Dorsolateral prefrontal cortex (tissue), 122 donors: ENCODE measurements at places on chromosomes 7 and 10.

DNA sequence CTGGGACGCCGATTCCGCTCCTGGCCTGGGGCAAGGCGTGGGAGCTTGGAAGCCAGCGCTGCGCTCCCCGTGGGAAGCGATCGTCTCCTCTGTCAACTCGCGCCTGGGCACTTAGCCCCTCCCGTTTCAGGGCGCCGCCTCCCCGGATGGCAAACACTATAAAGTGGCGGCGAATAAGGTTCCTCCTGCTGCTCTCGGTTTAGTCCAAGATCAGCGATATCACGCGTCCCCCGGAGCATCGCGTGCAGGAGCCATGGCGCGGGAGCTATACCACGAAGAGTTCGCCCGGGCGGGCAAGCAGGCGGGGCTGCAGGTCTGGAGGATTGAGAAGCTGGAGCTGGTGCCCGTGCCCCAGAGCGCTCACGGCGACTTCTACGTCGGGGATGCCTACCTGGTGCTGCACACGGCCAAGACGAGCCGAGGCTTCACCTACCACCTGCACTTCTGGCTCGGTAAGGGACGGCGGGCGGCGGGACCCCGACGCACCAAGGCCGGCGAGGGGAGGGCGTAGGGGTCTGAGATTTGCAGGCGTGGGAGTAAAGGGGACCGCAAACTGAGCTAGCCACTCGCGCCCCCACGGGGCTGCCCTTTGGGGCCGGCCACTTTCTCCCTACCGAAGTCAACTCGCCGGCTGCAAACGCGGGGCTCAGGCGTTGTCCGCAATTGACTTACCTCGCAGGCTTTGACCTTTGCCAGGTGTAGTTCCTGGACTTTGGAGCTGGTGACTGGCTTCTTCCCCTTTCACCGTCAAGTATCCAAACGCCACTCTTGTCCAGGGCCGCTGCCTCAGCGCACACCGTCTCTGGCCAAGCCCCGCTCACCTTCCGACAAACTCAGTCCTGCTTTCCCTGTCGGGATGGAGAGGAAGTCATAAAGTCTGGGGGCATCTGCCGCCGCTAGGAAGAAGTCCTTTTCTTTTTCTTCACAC lies at the start of gene SCIN:
Gene SCIN, plus strand, starts transcription at position 187 of the 928 bp plus-strand sequence. Its CDS starts 67 bp downstream, at position 254.
- peak; percentile 49 for DNase-seq

DNA sequence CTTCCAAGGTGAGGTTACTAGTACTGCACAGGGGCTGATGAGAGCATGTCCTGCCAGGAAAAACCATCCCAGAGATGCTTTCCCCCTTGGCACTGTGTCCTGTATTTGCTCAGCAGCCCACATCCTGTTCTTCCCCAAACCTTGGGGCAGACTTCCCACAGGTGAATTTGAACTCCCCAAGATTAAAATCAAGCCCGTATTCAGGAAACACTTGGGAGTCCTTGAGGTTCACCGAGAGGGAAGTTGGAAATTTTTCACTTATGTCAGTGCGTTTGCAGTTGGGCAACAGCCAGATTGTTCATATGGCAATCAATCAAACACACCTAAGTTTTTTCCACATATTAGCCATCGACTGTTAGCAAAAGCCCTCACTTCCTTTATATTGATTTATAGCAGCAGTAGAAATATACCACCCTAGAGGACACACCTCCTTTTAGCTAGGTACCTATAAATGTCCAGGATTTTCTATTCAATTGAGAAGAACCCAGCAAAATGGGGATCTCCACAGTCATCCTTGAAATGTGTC lies at the start of gene DMBT1:
Gene DMBT1, plus strand, starts transcription at position 476 of the 526 bp plus-strand sequence. Its CDS starts 17 bp downstream, at position 493.
- DNase-seq: no peak

- DNase-seq: no peak
Measured at GRCh38 chr10:13972609-13973008, 358.1 kb downstream of the FRMD4A start.

- DNase-seq: no peak
Measured at GRCh38 chr10:50536617-50537240, 87.0 kb downstream of the SGMS1 start.

DNA sequence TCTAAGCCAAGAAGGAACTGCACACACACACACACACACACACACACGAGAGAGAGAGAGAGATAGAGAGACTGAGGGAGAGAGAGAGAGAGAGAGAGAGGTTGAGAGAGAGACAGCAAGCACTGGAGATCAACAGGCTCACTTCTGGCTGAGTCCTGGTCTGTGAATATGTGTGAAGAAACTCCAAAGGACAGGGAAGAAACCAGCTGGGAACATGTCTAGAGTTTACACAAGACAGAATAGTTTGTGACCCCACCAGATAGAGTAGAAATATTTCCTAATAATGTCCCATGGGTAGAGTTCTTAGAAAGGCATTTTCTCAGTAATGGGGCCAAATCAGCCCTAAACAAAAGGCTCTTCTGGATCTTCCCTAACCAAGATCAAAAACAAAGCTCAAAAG lies 155.5 kb upstream of the IGFBP3 start:
- DNase-seq: no peak

DNA sequence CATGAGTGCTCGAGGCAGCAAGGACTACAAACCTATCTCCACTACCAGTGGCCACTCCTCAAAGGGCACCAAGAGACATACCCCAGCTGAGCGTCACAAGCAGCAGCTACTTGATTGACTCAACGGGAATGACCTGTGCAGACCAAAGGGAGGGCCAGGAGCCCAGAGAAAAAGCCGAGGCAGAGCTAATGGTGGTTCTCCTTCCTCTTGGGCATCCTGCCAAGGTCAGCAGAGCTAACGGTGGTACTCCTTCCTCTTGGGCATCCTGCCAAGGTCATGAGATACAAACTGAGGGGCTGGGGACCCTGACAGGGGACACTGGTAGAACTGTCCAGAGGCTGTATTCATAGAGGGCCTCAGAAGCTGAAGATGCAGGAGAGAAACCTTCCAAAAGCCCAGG lies 60.4 kb downstream of the FAM53B start:
- no peak for DNase-seq

- no peak for DNase-seq
Measured at GRCh38 chr7:157565981-157566630, 229.3 kb downstream of the DNAJB6 start.

DNA sequence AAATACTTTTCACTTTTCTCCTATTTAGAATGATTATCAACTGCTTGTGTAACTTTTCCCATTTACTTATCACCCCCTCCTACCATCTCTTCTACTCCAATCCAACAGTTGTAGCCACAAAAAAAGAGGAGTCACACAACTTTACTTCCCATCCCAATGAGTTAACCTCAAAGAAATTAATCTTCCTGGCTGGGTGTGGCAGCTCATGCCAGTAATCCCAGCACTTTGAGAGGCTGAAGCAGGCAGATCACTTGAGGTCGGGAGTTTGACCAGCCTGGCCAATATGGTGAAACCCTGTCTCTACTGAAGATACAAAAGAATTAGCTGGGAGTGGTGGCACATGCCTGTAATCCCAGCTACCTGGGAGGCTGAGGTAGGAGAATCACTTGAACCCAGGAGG lies 19.9 kb downstream of the SYPL1 start:
- DNase-seq: no peak

GRCh38 chr7:35004531-35005095 lies 32.7 kb downstream of the DPY19L1 start:
- no peak for DNase-seq

DNA sequence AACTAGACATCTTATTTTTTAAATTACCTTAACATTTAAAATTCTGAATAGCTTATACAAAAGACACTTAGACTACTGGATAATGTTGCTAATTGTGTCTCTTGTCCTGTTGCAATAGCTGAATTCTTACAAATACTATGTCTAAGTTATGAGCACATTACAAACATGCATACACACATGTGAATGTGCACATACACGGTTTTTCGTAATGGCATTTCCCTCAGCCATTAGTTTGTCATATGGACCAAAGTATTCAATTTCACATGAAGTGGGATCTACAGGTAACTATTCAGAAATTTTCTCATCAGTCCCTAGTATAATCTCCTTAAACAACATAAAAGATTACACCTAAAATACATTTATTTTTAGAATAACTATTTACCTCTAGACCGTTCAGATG lies 178.6 kb upstream of the BET1 start:
- no peak for DNase-seq

DNA sequence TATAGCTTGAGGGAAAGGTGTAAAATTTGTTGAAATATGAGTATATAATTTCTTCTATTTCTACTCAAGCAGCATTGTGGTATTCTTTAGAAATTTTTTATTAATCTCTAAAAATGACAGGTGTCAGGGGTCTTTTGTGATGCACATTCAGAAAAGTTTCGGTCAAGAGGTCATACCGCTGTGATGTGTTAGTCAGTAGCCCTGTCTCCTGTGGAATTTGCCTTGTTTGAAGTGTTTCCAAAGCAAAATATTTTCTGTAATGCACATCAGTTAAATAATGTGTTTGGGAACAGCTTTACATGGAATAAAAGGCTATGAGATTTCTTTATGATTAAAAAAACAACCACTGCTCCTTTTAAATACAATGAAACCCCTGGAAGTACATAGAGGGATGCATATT lies 35.8 kb downstream of the FOXP2 start:
- DNase-seq: no peak

DNA sequence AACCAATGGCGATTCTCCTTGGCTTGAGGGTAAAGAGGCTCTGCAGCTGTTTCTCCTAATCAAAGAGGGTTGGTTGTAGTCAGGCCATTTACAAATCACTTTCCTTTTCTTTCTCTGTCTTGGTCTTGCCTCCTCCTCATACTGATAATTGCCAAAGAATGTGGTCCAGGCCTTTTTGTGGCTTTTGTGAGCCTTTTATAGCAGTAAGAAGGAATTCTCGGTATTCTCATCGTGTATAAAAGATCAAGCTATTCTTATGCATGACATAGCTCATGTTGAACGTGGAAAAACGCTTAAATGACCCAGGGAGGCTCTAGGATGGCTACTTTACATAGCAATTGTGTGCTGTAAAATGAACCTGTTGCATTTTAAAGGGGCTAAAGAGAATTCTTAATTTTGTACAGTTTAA lies 62.6 kb downstream of the RBM20 start:
- no peak for DNase-seq

DNA sequence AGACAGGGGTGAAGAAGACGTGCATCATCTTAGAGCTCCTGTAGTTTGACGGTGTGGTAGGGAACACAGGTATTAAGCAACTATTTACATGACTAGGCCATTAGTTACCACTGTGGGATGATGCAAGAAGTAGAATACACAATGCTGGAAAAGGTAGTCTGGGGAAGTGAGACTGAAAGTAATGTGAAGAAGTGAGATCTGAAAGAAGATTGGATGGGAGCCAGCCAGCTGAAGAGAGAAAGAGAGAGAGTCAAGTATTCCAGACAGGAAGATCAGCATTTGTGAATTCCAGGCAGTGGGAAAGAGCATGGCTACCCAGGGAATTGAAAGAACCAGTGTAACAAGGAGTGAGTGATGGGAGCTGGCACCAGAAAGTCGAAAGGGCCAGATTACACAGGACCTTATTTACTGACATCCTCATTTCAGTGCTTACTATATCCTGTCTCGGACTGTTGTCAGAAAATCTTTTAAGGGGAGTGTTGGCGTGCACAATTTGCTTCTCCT lies 4.0 kb upstream of the CFAP58 start:
- DNase-seq: no peak

DNA sequence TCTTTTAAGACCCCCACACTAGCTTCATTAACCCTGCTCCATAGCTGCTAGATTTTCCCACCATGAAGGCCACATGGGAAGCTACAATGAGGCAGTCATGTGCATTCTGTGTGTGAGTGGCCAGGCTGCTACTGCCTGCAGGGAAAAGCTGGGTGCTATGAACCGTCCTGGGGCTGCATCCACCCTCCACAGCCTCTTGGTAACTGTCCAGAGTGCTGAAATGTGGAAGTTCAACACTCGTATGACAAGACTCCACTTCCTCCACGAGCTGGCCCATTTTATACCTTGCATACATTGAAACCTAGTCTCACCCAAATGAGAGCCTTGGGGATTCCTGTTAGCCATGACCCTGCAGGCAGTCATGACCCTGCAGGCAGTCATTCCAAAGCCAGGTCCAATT lies 59.4 kb downstream of the CUZD1 start:
- DNase-seq: no peak

DNA sequence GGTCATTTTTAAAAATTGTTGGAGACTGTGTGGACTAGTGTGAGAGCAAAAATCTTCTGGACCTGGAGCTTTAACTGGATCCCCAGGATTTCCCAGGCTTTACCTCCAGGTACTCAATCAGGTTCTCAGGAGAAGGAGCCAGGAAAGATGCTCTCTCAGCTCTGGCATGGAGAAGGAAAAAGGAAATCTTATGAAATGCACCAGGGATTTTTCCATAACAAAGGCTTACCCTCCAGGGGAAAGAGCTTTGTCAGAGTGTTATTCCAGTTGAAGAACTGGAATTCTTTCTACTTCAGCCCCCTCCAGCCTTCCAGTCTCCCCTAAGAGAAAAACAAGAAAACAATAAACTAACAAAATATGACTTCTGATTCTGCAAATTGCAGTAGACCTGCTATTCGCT lies 436.7 kb upstream of the ANKRD30A start:
- no peak for DNase-seq

DNA sequence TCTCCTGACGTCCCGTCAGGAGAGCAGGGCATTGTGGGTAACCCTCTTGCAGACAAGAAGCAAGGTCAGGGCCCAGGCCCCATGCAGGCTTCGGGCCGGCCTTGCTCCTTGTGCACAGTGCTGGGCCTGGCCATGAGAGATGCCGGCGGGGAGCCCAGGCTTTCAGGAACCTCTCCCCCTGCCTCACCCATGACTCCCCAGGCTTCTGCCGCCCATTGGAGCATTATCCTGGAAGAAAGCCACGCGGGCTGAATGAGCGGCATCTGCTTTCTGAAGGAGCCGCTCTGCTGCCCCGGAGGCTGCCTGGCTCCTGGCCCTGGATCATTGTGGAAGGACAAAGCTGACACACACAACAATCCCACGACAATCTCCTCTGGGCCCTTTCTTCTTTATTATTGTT lies 233.5 kb downstream of the TCF7L2 start:
- no peak for DNase-seq

DNA sequence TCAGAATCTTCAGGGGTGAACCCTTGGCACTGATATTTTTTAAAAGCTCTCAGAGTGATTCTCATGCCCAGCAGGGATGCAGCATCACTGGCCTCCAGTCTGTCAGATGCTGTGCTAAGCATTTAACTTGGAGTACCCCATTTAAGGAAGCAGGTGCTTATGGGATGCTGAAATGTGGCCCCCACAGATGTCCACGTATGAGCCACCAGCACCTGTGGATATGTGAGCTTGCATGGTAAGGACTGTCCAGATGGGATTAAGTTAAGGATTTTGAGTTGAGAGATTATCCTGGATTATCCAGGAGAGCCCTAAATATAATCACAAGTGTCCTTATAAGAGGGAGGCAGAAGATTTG lies 17.7 kb downstream of the CHST3 start:
- DNase-seq: no peak

DNA sequence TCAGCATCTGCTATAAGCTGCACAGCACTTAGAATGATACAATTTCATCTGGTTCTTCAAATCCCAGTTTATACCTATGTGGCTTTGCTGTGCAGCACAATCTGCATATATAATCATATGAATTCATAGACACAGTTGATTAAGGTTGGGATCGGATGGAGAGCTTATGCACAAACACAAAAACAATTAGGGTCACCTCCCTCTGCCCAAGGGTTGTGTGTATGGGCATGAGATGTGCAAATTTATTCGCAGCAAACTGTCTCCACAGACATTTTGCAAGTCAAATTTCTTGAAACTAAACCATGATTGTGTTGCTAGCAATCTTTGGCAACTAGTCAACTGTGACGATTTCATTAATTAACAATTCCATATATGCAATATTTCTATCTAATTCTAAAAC lies 955.7 kb downstream of the SORCS3 start:
- no peak for DNase-seq
